ENCODE measurements at places on chromosomes 5 and 9. TPM values are rescaled to one million over a fixed set of nuclear protein-coding genes. Genes with fewer than 3 reads are reported as not detected.

PCDHAC2 gene
- not detected for polyA plus RNA-seq

DNA sequence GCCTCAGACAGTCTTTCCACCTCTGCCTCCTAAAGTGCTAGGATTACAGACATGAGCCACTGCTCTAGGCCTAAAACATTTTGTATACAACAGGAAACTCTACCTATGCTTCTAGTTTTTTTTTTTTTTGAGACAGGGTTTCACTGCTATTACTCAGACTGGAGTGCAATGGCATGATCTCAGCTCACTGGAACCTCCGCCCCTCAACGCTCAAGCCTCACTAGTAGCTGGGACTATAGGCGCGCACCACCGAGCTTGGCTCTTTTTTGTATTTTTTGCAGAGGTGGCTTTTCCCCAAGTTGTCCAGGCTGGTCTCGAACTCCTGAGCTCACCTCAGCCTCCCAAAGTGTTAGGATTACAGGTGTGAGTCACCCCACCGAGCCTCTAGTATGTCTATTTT lies 5.4 kb downstream of the HSPA9 start:
- peaks cover 19% of the 10 kb centered on the region for H3K36me3 ChIP-seq
- peaks cover 43% of the 10 kb centered on the region for H3K4me1 ChIP-seq
- no peaks in the 10 kb centered on the region for H3K27me3 ChIP-seq
- DNase-seq: no peak
- H3K27ac ChIP-seq: peak overlapping the region; percentile 49

- no peak overlapping the region for H3K27ac ChIP-seq
- H3K36me3 ChIP-seq: peaks cover 5% of the 10 kb centered on the region
- H3K4me1 ChIP-seq: no peaks in the 10 kb centered on the region
- peaks cover 20% of the 10 kb centered on the region for H3K27me3 ChIP-seq
Measured at GRCh38 chr5:115028557-115028956, 141.2 kb downstream of the TRIM36 start.

GRCh38 chr5:19886123-19886917 lies 101.7 kb downstream of the CDH18 start:
- no peak for DNase-seq
- H3K4me1 ChIP-seq: no peaks in the 10 kb centered on the region
- H3K27ac ChIP-seq: no peak overlapping the region
- no peaks in the 10 kb centered on the region for H3K36me3 ChIP-seq

- peaks cover 3% of the 10 kb centered on the region for H3K27me3 ChIP-seq
- H3K4me3 ChIP-seq: no peak overlapping the region
- H3K27ac ChIP-seq: no peak overlapping the region
- no peaks in the 10 kb centered on the region for H3K36me3 ChIP-seq
Measured at GRCh38 chr5:33316773-33317172, 124.0 kb upstream of the TARS1 start.

GRCh38 chr9:137459601-137460362 lies 648 bp upstream of the NSMF start:
- peak overlapping the region; percentile 68 for H3K4me3 ChIP-seq
- peaks cover 2% of the 10 kb centered on the region for H3K36me3 ChIP-seq
- no peak for DNase-seq
- H3K27ac ChIP-seq: peak overlapping the region; percentile 98

DNA sequence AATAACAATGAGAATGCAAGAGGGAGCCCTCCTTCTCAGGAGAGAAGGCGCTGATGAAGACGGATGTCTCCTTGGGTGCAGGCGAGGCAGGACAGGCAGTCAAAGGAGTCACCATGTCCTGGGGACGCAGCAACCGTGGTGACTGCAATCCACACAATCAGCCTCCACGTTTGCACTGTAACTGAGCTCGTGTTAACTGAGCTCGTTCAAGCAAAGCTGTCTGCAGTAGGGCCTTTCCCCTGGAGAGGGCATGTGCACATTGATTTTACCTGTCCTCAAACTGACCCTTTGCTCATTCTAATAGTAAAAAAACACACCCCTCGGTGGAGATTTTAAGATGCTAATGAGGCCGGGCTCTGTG lies 2.8 kb downstream of the SARDH start:
- peaks cover 5% of the 10 kb centered on the region for H3K4me1 ChIP-seq
- no peaks in the 10 kb centered on the region for H3K27me3 ChIP-seq
- H3K27ac ChIP-seq: peak overlapping the region; percentile 71
- no peak for DNase-seq
- no peaks in the 10 kb centered on the region for H3K36me3 ChIP-seq

- H3K27ac ChIP-seq: no peak overlapping the region
- no peaks in the 10 kb centered on the region for H3K4me1 ChIP-seq
- H3K36me3 ChIP-seq: no peaks in the 10 kb centered on the region
- no peak for DNase-seq
- no peaks in the 10 kb centered on the region for H3K27me3 ChIP-seq
Measured at GRCh38 chr5:15794052-15794985, 294.3 kb downstream of the FBXL7 start.

GRCh38 chr5:156031181-156031580 lies 295.8 kb upstream of the SGCD start:
- H3K4me3 ChIP-seq: no peak overlapping the region
- H3K4me1 ChIP-seq: no peaks in the 10 kb centered on the region
- no peak for DNase-seq
- H3K27me3 ChIP-seq: peaks cover 10% of the 10 kb centered on the region

DNA sequence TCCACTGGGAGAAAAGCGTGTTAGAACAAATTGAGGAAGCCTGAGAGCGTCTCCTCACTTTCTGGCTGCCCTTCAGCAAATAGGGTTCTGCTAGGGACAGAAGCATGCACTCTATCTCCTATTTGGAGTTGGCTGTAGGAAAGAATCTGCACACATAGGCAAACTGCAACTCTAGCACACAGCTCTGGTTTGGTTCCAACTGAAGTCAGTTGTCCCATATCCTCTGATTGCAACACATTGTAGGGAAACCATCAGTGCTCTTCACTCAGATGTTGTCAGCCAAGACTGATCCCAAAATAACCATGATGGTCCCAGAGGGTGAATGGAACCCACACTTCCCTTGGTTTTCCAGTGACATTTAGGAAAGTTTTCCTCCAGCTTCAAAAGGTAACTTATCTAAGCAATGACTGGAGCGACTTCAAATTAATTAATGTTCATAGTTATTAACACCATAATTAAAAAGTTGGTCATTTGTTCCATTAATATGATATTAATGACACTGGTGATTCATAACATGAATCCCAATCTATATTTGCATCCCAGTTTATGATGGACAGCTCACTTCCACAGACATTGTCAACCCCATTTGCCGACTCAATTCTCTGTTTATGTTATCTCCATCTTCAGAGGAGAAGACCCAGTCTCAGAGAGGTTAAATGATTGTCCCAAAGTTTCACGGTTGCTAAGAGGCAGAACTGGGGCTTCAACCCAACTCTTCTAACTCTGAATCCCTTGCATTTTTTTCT lies 136.7 kb upstream of the ZNF462 start:
- no peaks in the 10 kb centered on the region for H3K4me1 ChIP-seq
- no peak overlapping the region for H3K27ac ChIP-seq
- H3K36me3 ChIP-seq: no peaks in the 10 kb centered on the region

PCDHGB3 gene
- polyA plus RNA-seq: not detected

DNA sequence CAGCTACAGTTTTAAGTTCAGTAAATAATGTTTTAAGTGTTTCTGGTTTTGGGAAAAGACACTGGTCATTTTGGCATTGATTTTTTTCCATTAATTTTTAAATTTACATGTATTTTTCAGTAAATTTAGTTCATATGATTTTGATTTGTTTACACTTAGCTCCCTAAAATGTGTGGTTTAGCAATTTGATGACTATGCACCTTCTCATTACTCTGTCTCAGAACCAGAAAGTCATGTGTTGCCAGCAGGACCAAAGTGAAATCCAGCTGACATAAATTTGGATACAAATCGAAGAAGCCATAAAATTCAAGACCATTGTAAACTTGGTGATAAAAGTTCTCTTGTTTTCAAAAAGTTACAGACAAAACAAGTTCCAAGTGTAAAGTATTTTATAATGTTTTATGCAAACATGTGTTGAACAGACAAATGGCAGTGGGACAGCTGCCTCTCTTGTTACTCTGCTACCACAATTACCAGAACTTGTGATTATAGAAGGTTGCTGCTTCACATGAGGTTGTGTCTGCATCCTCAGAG lies 354.8 kb downstream of the NR2F1-AS1 start:
- H3K4me3 ChIP-seq: no peak overlapping the region
- no peaks in the 10 kb centered on the region for H3K4me1 ChIP-seq
- no peak overlapping the region for H3K27ac ChIP-seq
- no peaks in the 10 kb centered on the region for H3K36me3 ChIP-seq

CCNG1 gene
- 167 TPM for polyA plus RNA-seq

DNA sequence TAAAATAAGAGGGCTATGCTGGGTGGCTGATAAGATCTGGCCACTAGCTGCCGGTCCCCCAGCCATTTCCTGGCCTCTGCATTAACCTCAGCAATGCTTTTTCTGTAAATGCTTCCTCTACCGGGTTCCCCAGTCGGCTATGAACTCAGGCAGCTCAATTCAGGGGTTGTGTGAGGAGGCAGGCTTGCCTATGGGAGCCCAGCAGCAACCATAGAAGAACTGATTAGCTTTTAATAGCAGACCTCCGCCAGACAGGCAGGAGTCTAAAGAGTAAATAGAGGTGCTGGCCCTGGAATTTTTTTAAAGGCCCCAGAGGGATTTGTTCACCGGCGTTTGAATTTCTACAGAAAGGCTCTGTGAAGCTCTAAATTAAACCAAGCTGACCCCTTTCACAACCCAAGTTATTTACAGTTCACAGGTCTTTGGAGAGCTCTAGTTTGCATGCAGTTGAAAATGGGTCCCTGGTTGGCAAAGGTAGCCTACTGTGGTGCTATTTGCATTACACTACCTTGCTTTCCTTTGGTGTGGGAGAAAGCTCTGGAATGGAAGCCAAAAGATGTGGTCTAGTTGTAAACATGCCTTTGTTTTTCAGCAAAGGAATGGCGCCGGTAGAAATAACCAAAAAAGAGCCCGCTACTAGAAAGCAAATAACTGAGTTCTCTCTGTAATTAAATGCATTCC lies 289.7 kb upstream of the SEMA6A start:
- DNase-seq: no peak
- H3K4me1 ChIP-seq: no peaks in the 10 kb centered on the region

MAMDC4 gene
- polyA plus RNA-seq: 0.35 TPM

CD274 gene
- 3.9 TPM for polyA plus RNA-seq

GRCh38 chr5:40991168-40991980 lies 79.8 kb downstream of the MROH2B start:
- H3K4me3 ChIP-seq: no peak overlapping the region
- no peaks in the 10 kb centered on the region for H3K4me1 ChIP-seq
- no peak for DNase-seq
- no peak overlapping the region for H3K27ac ChIP-seq

DNA sequence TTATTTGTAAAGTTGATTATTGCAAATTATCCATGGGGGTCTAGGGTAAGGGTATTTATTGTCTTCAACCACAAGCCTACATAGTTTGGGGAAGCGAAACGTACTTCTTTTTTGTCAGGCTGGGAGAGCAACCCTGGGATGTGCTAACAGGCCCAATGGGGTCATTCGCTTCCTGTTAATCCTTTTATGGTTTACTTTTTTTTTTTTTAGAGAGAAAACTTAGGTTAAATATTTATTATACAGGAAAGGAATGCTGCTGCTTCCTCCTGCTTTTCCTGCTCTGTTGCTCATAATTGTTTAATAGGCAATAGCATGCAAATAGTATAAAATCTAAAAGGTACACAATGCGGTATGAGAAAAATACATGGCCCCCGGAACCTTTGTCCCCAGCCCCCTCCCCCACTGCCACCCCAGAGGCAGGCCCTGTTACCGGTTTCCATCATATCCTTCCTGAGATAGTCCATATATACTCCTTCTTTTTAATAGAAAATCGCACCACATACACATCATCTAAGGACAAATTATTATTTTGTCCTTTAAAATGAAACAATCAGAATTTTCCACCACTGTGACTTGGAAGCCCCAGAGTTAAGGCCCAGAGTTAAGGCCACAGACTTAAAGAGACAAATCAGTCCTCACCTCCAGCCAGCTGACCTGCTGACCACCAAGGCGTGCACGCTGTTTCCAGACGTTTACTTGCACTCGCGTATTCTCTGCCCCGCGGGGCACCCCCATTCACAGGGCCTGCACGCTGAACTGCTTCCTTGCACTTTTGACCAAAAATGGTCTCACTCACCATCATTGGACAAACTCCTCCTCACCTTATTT lies 83.9 kb downstream of the NDFIP1 start:
- H3K4me3 ChIP-seq: no peak overlapping the region
- H3K27me3 ChIP-seq: no peaks in the 10 kb centered on the region
- H3K4me1 ChIP-seq: peaks cover 6% of the 10 kb centered on the region

COL23A1 gene
- polyA plus RNA-seq: not detected

DNA sequence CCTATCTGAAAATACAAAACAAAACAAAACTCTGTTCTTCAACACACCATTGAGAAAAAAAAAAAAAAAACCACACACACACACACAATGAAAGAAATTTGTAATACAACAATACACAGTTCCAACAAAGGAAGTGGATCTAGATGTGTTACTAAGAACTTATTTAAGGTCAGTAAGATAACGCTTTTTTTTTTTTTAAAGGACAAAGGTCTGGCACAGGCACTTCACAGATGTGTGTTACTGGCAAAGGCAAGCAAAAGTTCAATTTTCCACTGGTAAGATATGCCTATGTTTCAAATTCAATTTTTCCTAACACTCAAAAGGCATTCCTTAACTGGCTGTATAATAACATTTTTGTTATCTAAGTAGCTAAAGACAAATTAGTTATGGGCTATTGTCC lies 3.6 kb downstream of the RFK start:
- H3K4me1 ChIP-seq: peaks cover 28% of the 10 kb centered on the region
- no peak overlapping the region for H3K4me3 ChIP-seq
- H3K27me3 ChIP-seq: no peaks in the 10 kb centered on the region
- H3K27ac ChIP-seq: no peak overlapping the region
- no peaks in the 10 kb centered on the region for H3K36me3 ChIP-seq
- DNase-seq: no peak

DNA sequence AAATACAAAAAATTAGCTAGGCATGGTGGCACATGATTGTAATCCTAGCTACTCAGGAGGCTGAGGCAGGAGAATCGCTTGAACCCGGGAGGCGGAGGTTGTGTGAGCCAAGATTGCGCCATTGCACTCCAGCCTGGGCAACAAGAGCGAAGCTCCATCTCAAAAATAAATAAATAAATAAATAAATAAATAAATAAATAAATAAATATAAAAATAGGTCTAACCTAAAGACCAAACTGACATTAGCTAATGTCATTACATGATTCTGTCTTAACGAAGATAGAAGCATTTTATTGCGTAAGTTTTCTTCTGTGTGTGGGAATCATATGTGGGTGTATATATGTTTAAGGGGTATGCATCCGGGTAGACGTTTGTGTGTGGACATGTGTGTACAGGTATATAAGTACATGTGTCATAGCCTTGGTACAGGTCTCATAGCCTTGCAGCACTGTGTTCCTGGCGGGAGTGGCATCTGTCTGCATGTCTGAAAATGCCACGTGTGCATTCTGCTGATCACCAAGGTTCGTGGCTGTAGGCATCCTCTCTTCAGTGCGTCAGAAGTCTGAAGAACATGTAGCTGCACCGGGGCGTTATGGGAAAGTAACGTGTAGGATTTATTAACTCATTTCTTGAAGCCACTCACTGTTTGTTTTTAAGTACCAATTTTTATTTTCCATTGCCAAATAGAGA lies 298.1 kb downstream of the NR3C1 start:
- H3K36me3 ChIP-seq: peaks cover 27% of the 10 kb centered on the region
- no peaks in the 10 kb centered on the region for H3K4me1 ChIP-seq
- H3K27ac ChIP-seq: no peak overlapping the region
- no peak overlapping the region for H3K4me3 ChIP-seq
- DNase-seq: no peak
